Frontal cortex (tissue), 4 donors: ENCODE measurements at places on chromosomes 4 and X.

- DNase-seq = no peak
These were observed 16.1 kb upstream of the GPR34 start for GRCh38 chrX:41672643-41673042.

- no peak for DNase-seq
These were observed 53.7 kb downstream of the PRKX start for GRCh38 chrX:3659761-3660160.

DNA sequence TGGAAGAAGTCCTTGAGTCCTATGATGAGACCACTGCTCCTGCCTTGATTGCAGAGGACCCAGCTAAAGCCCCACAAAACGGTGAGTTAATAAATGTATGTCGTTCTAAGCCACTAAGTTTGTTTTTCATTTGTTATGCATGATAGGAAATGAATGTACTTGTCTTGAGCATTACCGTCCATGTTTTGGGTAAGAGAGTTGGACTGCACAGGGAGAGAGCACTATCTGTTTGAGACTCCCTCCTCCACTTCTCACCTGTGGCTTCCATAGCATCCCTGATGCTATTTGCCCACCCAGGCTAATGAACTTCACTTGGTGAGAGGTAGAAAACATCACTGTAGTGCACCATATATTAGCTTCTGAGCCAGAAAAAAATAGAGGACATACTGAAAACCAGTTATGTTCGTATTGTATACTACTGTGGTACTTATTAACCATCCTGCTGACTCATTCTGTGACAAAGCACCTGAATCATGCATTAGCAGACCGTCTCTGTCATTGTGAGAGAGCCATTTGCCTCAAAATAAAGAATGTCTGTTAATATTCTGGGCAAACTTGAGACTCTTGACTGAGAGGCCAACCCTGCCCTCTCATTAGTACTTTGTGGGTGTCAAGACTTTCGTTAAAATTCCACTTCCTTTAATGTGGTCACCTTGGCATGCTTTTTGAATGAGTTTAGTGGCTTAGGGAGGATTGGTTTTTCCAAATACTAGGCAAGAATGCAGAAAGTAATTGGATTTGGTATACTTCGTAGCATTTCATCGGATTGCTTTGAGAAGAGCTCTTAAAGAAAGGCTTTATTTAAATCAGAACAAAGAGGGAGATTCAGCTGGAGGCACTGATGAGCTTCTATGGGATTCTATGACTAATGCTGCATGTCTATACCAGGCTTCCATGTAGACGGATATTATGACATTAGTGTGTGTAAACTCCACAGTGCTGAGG is 99.3 kb upstream of the GRPR start:
- no peak for DNase-seq

DNA sequence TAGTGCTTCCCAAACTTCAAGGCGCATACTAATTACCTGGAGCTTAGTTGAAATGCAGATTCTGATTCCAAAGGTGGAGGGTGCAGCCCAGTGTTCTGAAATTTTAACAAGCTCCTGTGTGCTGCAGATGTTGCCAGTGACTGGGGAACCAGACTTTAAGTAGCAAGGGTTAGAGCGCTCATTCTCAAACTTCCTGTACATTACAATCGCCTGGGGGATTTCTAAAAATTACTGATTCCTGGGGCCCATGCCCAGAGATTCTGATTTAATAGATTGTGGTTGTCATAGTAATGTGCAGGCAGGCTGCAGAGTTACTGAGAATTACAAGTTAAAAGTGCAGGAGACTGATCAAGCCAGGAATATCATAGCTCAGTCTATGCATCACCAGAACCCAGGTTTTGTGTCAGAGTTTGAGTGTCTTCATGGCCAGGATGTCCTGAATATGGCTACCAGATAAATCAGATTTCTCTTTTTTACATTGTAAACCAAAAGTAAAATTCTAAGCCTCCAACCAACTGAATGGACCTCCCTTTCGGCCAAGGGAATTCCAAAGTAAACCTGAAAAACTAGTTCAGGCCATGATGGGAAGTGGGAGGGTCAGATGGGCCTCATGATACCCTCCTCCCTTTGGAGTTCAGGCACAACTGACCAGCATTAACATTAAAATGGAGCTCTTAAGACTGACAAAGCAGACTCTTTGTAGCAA is 121.6 kb downstream of the ATXN3L start:
- no peak for DNase-seq

- DNase-seq = no peak
These were observed 1.1 kb upstream of the GTPBP6 start for GRCh38 chrX:319579-320125.

DNA sequence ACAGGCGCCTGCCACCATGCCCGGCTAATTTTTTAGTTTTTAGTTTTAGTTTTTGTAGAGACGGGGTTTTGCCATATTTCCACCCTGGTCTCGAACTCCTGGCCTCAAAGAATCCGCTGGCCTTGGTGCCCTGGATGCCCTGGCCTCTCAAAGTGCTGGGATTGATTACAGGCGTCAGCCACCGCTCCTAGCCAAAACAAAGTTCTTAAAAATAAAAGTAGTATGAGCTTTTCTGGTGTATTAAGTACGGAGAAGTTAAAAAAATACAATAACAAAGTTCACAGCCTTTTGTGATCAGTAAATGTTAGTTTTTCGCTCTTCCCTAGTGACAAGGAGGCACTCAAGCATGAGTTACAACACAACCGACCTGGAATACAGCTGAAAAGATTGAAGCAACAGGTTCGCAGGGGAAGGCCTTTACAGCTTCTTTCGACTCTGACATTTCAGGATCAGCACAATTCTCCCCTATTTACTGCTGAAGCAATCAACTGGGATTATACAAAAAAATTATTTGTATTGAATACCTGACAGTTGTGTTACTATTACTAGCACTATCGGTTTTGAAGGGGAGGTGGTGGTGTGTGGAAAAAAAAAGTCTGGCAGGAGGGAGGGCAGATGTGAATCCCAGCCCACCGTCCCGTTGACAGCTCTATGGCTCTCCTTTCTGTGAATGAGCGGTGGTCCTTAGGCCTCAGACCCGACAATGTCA is 893 bp upstream of the METAP1 start:
- no peak for DNase-seq

GRCh38 chr4:1855333-1856070 is 454 bp downstream of the LETM1 start:
- DNase-seq = no peak

- no peak for DNase-seq
These were observed 28.2 kb downstream of the ANKRD50 start for GRCh38 chr4:124684301-124684700.

GRCh38 chr4:2823301-2823670 is 20.4 kb upstream of the ADD1 start:
- no peak for DNase-seq

DNA sequence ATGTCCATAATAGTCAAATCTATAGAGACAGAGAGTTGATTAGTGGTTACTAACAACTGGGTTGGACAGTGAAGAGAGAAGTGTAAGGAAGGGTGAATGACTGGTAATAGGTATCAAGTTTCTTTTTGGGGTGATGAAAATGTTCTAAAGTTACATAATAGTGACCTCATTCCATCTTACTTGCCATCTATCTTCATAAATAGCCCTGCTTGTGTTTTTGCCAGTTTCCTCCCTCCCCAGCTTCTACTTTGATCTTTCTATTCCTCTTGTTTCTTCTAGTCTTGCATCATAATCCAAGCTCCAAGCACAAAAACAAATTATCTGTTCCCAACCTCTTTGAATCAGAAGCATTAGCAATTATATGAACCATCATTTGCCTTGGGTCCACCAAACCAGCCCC is 40.2 kb upstream of the TET2 start:
- no peak for DNase-seq

DNA sequence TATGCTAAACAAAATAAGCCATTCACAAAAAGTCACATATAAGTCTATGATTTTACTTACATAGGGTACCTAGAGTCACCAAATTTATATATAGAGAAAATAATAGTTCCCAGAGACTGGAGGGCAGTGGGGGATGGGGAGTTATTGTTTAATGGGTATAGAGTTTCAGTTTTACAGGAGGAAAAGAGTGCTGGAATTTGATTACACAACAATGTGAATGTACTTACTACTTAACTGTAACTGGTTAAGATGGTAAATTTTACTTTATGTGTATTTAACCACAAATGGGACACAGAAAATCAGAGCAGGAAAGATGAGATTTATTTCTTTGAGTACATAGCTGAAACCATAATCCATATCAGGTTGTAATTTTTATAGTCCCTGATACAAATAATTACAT is 144.4 kb downstream of the TMA16 start:
- no peak for DNase-seq

DNA sequence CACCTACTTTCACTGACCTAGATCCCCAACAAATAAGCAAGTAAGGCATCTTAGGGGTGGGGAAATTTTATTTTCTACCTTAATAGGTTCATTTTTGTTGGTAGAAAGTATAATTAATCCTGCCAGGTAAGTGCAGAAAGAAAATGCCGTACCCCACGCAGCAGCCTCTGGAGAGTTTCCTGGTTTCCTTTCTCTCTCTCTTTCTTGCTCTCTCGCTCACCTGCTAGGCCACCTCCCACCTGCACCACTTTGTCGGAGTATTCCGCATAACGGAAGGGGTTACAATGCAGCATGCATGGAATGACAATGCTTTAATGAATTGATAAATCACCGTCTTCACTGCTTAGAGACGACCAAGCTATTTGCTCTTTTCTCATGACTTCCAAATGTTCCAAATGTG is 101.0 kb downstream of the SCD5 start:
- DNase-seq = no peak

- DNase-seq = no peak
These were observed 624.2 kb downstream of the GLUD2 start for GRCh38 chrX:121671649-121672048.

DNA sequence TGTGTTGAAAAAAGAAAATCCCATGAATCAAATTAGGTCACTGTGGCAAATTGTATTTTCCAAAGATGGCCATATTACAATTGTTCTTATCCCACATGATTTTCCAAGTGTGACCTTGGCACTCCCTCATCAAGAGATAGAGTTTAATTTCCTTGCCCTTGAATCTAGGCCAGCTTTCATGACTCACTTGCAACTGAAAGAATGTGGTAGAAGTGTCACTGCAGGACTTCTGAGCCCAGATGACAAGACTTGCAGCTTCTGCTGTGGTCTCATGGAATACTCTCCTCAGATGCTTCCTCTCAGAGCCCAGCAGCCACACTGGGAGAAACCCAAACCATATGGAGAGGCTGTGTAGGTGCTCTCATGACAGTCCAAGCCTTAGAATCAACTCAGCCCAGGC is 139.0 kb downstream of the ADAMTS3 start:
- DNase-seq = no peak

DNA sequence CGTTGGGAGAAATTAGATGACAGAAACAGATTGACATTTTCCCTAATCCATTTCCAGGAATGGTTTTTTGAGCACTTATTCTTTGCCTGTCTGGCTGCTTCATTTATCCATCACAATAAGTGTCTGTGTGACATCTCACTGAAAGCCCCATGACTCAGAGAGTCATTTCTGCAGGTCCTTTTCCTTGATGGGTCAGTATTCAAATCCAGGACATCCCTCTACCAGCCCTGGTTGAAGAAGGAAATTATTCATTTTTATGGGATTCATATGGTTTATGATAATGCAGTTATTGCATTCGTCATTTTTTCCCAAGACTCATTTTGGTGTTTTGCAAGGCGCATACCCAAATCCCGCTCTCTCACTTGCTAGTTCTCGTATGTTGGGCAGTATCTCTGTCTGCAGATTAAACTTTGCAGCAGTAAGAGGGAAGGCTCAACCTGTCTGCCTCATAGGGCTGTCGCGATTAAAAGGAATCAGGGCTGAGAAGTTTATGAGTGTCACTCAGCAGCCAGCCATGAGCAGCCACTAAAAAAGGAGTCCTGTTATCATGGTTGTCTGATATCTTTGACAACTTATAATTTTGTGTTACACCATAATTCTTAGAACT is 44.0 kb downstream of the GYG2 start:
- DNase-seq = no peak
